ENCODE measurements at places on chromosomes 12 and 14.

DNA sequence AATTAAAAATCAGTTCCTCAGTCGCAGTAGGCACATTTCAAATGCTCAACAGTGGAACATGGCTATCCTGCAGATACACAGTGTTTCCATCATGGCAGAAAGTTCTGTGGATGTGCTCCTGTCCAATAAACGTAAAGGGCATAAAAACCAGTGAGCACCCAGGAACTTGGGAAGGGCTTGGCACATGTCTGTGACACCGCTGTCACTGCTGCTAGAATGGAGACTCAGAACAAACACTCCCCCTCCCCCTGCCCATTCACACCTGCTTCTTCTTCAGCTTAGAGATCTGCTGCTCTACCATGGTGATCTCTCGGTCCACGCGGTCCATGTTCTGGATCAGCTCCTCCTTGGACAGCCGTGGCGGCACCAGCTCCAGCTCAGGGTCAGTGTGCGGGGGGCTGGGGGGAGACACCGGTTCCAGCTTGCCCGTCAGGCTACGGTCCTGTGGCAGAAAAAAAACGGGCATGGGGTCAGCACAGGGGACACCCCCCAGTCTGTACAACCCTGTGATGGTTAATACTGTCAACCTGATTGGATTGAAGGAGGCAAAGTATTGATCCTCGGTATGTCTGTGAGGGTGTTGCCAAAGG is 94.6 kb downstream of the NCOR2 start:
- peaks cover 49% of the 10 kb centered on the region for H3K36me3 ChIP-seq
- H3K4me3 ChIP-seq, result no peak overlapping the region
- DNase-seq, result no peak

DNA sequence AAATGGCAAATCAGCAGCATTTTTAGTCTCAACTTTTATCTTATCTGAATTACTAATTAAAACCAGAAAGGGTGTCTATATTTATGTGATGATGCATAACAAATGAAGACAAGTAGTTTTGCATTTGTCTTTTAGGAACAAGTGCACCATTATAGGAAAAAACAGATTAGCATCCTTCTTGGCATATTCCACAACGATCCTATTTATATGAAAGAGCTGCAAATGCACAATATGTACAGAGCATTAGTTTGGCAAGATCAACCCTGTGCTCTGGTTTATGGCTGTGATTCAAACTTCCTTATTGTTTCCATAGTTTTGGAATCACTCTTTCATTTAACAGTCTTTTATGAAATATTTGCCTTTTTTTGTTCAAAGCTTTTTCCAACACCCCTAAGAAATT is 486.8 kb downstream of the KCNH5 start:
- no peaks in the 10 kb centered on the region for H3K36me3 ChIP-seq
- no peaks in the 10 kb centered on the region for H3K4me1 ChIP-seq
- H3K4me3 ChIP-seq, result no peak overlapping the region
- no peak for DNase-seq

- H3K4me3 ChIP-seq, result no peak overlapping the region
- no peak for DNase-seq
- H3K27me3 ChIP-seq, result no peaks in the 10 kb centered on the region
- no peak overlapping the region for H3K27ac ChIP-seq
- H3K36me3 ChIP-seq, result peaks cover 5% of the 10 kb centered on the region
- H3K4me1 ChIP-seq, result peaks cover 7% of the 10 kb centered on the region
Measured at GRCh38 chr12:89476232-89476631, 48.4 kb downstream of the GALNT4 start.

DNA sequence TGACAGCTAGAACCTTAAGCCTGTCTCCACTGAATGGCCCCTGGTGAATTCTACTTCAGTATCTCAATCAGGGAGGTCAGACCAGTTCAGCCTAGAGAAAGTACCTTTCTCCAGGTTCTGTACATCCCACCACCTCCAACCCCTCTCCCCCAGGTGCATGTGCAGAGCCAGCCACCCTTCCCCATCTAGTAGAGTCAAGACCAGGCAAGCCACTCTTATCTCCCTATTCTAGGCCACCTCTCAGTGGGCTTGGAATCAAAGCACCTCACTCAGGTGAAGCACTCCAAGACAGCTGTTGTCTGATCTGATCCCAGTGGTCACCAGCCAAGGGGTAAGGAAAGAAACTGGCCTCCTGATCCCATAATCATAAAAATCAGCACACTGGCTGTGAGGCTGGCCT is 340.9 kb downstream of the BCL11B start:
- no peaks in the 10 kb centered on the region for H3K36me3 ChIP-seq
- no peaks in the 10 kb centered on the region for H3K4me1 ChIP-seq
- no peak for DNase-seq
- no peaks in the 10 kb centered on the region for H3K27me3 ChIP-seq
- no peak overlapping the region for H3K4me3 ChIP-seq
- H3K27ac ChIP-seq, result no peak overlapping the region

DNA sequence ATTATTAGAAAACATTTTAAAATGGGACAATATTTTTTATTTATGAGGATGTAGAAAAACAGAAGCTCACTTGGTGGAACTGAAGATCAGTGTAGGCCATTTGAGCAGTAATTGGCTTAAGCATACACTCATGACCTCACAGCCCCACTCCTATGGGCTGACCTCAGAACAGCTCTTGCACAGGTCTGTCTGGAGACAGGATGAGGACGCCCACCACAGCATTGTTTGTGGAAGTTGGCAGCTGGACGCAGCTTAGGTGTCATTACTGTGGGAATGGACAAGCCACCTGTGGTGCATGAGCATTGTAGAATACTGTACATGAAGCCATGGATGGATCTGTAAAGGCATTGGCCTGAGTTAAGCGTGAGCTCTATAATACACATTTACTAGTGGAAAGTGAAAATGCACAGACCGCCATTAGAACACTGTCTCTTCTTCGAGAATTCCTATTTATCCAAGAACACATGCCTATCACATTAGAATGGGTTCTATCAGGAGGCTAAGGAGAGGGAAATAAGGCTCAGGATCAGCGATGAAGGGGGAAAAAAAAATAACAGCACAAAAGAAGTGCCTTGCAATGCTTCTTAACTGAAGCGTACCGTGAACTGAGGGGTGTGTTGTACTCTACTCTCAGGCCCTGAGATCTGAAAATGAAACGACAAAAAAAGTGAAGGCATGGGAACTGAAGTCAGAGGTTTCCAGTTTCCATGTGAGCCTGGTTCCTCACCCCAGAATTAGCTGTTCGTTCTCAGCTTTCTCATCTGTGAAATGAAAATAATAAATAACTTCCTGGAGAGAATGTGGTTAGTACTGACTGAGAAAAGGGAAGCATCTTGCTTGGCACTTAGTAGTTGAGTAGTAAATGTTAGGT is 33.6 kb downstream of the KCNA1 start:
- H3K36me3 ChIP-seq, result no peaks in the 10 kb centered on the region
- no peak overlapping the region for H3K27ac ChIP-seq
- H3K4me3 ChIP-seq, result no peak overlapping the region
- DNase-seq, result no peak
- H3K27me3 ChIP-seq, result peaks cover 4% of the 10 kb centered on the region
- peaks cover 15% of the 10 kb centered on the region for H3K4me1 ChIP-seq

- DNase-seq, result no peak
- H3K36me3 ChIP-seq, result peaks cover 14% of the 10 kb centered on the region
- H3K4me3 ChIP-seq, result peak overlapping the region; percentile 45
- H3K27me3 ChIP-seq, result no peaks in the 10 kb centered on the region
Measured at GRCh38 chr14:54483073-54483745, 5.6 kb downstream of the GMFB start.

GRCh38 chr14:103361867-103362266 is 23.3 kb upstream of the MARK3 start:
- no peak for DNase-seq
- peaks cover 20% of the 10 kb centered on the region for H3K36me3 ChIP-seq
- no peak overlapping the region for H3K27ac ChIP-seq
- peaks cover 18% of the 10 kb centered on the region for H3K27me3 ChIP-seq

DNA sequence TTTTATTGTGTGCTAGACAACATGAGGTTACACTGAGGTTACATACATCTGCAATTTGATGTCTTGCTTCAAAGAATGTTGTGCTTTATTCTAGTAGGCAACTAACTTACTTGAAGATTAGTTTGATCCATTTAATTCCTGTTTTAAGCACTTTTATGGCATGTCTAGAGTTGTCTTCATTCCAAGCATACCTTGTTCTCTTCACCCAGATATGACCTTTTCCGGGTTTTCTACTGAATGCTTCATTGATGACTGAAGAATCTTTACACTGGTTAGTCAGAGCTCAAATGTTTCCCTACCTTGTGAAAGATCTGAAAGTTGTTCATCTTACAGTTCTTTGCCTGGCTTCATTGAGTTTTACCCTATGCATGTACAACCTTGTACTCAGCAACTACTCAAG is 274.0 kb upstream of the KITLG start:
- H3K27me3 ChIP-seq, result no peaks in the 10 kb centered on the region
- no peaks in the 10 kb centered on the region for H3K36me3 ChIP-seq
- H3K4me3 ChIP-seq, result no peak overlapping the region
- no peaks in the 10 kb centered on the region for H3K4me1 ChIP-seq

DNA sequence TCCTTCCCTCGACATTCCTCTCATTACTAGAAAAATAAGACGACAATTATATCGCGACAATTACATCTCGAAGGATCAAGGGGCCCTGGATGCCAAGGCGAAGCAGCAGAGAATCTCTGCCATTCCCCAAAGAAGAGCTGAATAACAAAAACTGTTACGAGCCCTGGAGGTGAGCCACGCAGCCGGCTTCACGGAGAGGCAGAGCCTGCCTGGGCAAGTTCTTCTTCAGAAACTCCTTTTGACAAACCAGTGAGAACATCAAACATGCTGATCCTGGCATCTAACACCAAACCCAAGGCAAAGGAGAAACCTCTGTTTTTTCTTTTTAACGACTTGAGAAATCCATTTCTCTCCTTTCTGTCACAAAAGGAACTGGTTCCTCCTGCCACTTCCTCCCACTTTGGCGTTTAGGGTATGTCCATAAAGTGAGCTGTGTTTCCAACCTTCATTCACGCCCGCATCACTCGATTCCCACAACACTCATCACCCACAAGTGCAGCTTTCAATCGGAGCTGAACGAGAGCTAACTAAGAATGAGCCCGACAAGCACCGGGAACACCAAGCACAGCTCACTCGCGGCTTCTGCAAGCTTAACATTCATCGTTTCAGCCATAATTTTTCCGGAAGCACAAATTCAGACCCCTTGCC is 21.5 kb downstream of the CCDC88C start:
- no peak for DNase-seq
- peaks cover 7% of the 10 kb centered on the region for H3K36me3 ChIP-seq
- H3K27ac ChIP-seq, result peak overlapping the region; percentile 89
- no peak overlapping the region for H3K4me3 ChIP-seq
- peaks cover 64% of the 10 kb centered on the region for H3K4me1 ChIP-seq

GRCh38 chr12:101570047-101570446 is 24.7 kb upstream of the MYBPC1 start:
- H3K27me3 ChIP-seq, result peaks cover 6% of the 10 kb centered on the region
- DNase-seq, result no peak

GRCh38 chr14:20587489-20588154 is at the start of gene RNASE11:
RNASE11 (minus strand) TSS chr14:20588001.
- H3K4me3 ChIP-seq, result no peak within 1 kb of the TSS
- no peak for DNase-seq
- H3K36me3 ChIP-seq, result peaks cover 5% of the 10 kb centered on the region
- peaks cover 13% of the 10 kb centered on the region for H3K27me3 ChIP-seq
- no peak within 1 kb of the TSS for H3K27ac ChIP-seq

DNA sequence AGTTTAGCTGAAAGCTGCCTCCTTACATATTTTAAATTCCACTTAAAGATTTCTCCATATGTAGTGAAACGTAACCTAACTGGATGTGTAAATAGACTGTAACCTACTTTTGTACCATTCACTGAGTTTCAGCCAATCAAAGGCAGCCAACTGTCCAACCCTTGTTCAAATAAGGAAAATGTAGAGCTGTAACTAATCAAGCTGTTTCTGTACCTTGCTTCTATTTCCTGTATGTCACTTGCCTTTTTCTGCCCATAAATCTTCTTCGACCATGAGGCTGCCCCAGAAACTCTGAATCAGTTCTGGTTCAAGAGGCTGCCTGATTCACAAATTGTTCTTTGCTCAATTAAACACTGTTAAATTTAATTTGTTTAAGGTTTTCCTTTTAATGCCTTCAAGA is 6.3 kb downstream of the SLC7A8 start:
- H3K27me3 ChIP-seq, result peaks cover 6% of the 10 kb centered on the region
- no peak for DNase-seq
- H3K4me3 ChIP-seq, result no peak overlapping the region
- H3K36me3 ChIP-seq, result no peaks in the 10 kb centered on the region

GRCh38 chr14:92599811-92600210 is 86.2 kb downstream of the RIN3 start:
- H3K27ac ChIP-seq, result no peak overlapping the region
- no peak for DNase-seq
- peaks cover 2% of the 10 kb centered on the region for H3K36me3 ChIP-seq
- H3K4me1 ChIP-seq, result peaks cover 19% of the 10 kb centered on the region

- H3K27me3 ChIP-seq, result peaks cover 10% of the 10 kb centered on the region
- peaks cover 44% of the 10 kb centered on the region for H3K4me1 ChIP-seq
Measured at GRCh38 chr14:105527826-105528585, 1.6 kb downstream of the TMEM121 start.

DNA sequence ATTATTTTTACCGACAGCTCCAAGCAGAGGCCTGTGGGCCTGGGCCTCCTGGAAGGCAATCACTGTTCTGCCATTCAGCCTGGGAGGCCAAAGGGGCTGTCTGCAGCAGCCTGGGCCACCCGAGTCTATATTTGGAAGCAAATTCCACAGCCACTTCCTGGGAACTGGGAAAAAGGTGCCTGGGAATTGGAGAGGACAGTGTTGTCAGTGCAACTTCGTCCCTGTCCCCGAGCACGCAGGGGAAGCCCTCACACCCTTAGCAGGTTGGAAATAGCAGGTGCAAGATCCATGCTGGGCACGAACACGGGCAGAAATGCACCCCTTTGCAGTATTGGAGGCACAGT is 9.6 kb upstream of the TBX5 start:
- no peak overlapping the region for H3K27ac ChIP-seq
- H3K4me1 ChIP-seq, result peaks cover 3% of the 10 kb centered on the region
- peaks cover 42% of the 10 kb centered on the region for H3K27me3 ChIP-seq

DNA sequence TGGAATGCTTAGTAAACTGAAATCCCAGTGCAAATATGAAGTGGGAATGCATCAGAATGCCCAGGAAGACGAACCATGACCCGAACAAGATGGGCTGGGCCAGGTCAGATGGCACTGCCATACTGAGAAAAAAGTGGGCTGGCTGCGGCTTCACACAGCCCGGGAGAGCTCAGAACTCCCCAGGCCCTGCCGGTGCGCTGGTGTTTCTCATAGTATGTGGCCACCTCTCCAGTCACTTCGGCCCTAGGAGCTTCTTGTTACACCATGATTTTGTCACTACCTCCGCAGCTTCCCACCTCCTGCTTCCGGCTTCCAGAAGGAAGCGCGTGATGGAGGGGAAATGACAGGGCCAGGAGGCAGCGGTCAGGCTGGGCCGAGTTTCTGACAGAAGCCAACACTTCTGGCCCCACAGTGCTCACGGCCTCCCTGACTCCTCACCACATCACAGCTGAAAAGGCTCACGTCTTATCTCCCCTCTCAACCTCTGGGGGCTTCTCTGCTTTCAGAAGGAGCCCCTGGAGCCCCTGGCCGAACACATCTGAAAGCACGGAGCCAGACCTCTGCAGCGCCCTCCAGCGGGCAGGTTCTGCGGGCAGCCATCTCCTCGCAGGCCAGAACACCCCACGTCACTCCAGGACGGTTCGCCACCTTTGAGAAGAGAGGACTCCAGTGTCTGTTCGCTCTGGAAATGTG is 30.7 kb downstream of the DAD1 start:
- H3K4me1 ChIP-seq, result peaks cover 45% of the 10 kb centered on the region
- DNase-seq, result no peak
- no peaks in the 10 kb centered on the region for H3K27me3 ChIP-seq
- H3K27ac ChIP-seq, result peak overlapping the region; percentile 97
- H3K4me3 ChIP-seq, result peak overlapping the region; percentile 3
